CD4-positive, alpha-beta memory T cell (primary cell): ENCODE measurements at places on chromosomes 2 and 18.

GRCh38 chr18:8937160-8938094 is 165.1 kb upstream of the NDUFV2 start:
- DNase-seq: no peak

- no peak for DNase-seq
Observed at GRCh38 chr2:111053266-111053665, 67.4 kb upstream of the BCL2L11 start.

DNA sequence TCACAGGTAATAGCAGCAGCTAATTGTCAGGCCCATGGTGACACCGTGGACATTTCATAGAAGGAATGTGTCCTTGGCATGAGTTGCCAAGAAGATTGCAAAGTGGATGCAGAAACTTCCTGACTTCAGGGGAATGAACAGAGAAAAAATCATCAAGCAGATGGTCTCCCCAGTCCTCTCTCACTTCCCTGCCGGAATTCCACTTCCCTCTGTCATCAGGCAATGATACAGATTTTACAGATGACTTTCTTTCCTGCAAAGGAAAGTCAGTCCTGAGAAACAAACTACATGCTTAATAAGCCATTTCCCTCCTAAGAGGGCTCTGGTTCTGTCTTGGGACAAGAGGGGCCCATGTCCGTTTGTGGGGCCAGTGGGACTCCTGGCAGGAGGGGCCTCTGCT is 45.7 kb downstream of the KCNF1 start:
- DNase-seq: no peak

DNA sequence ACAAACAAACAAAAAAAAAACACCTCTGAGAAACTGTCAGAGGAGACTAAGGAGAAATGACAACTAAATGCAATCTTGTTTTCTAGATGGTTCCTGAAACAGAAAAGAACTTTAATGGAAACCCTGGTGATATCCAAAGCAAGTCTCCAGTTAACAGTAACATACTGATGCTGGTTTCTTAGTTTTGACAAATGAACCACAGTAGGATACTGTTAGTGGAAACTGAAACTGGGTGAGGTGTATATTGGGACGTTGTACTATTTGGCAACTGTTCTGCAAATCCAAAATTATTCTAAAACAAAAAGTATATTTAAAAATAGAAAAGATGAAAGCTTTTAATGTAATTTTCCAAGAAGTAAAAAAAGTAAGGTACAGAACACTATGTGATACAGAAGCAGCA is 11.4 kb downstream of the SESTD1 start:
- no peak for DNase-seq

DNA sequence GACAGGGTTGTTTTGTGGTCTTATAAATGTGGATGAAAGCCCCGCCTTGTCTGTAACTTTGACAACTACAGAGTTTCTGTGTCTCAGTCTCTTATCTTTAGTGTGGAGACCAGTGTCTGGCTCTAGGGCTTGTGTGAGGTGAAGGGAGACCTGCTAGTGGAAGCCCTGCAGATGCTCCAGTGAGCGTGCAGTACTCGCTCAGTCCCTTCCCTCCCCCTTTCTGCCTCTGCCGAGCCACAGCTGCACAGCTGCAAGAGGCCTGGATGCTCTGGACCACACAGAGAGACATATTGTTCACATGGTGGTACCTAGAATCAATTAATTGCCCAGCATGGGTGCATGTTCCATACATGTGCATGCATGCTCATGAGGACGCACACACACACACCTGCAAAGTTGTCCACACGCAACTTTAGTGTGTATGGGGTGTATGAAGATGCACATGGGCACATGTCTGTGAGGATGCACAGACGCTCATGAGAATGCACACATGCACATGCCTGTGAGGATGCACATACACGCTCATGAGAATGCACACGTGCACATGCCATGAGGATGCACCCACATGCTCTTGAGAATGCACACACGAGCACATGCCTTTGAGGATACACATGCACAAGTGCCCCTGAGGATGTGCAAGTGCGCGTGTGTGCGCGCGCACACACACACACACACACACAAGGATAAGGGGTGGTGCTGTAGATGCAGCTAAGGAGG is 282.1 kb upstream of the HS6ST1 start:
- no peak for DNase-seq

DNA sequence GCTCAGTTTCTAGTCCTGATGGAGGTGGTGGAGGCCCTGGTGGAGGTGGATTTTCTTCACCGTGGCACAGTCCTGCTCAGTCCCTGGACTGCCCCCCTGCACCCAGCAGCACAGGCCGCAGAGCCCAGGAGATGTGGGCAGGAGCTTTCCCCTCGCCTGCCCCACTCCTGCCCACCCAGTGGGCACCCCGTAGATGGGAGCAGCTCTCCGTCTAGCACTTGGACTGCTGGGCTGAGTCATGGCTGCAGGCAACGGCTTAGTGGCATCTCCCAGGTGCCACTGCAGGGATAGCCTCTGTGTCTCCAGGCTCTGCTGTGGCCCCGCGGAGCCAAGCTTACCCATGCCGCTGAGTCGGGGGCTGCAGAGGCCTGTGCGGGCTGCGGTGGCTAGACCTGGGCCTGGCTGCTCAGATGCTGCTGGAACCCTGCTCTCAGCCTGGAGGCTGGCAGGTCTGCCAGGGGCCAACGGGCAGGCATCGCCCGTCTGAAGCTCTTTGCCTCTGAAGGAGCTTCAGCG is 92.3 kb upstream of the CTDP1 start:
- no peak for DNase-seq

- peak; percentile 90 for DNase-seq
Observed at GRCh38 chr2:201231781-201232466, 28.4 kb upstream of the CASP8 start.

GRCh38 chr2:233262562-233262961 is 11.1 kb downstream of the ATG16L1 start:
- DNase-seq: no peak

DNA sequence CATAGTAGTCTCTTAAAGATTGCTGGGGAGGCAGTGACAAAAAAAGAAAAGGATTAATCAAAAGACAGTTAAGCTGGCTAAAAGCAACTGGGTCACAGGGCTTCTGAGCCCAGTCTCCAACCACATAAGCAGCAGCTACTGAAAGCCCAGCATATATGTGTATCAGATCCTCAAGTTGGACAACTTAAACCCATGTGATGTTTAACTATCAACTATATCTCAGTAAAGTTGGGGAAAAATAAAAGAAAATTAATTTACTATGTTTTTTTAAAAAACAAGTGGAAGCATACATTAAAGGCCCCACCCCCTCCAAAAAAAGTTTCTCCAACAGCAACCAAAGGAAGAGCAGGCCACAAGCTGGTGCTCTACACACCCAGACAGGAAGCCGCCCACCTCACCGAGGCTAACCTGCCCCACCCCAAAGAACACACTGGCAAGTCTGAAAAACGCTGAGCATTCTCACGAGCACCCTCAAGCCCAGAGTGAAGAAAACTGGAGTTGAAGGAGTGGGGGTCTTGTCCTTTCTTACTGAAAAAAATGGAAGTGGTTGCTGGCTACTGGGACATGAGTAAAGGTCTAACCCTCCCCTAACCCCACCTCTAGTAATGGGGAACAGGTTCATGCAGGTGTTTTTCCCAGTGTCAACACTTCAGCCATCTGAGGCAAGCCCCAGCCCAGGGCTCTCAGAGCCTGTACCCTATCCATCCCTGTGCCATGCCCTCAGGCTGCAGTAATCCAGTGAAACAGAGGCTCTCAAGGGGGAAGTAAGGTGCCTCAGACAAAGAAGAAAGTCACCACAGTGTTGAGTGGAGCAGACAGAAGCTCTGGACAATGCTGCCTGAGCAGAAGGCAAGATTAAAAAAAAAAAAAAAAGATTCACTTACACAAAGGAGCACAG is 106.3 kb downstream of the GYPC start:
- DNase-seq: peak; percentile 59

DNA sequence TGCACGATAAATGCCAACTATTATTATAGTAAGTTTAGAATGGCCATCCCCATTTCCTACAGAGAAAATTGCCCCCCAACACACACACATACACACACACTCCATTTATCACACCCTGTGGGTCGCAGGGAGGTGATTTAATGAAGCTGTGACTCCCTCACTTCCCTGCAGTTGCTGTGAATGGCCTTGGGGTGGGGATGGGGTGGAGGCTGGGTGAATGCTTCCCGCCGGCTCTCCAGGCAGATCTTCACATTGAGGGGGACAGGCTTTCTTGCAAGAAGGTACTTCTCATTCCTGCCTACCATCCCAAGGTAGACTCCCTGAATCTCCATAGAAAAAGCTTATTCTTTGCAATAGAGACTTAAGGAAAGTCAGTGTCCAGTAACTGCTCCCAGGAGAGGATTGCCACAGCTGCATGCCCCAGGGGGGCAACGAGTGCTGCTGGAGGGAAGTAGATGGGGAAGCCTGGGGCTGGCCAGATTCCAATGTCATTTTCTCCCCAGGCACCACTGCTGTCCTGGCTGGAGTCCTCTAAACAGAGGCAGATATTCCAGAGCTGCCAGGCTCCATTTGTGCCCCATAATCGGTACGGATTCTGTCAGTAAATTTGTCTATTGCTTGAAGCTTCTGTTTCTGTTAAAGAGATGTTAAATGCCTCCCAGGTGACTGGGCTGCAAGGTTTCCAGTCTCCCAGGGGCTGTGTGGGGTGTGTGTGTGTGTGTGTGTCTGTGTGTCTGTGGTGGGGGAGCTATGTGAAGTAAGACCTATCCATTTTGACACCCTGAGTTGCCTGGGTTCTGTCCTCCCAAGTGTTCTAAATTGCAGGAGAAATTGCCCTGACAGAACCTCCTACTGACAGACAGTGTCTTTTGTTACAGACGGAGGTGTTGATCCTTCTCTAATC is 265.5 kb downstream of the SRBD1 start:
- no peak for DNase-seq

DNA sequence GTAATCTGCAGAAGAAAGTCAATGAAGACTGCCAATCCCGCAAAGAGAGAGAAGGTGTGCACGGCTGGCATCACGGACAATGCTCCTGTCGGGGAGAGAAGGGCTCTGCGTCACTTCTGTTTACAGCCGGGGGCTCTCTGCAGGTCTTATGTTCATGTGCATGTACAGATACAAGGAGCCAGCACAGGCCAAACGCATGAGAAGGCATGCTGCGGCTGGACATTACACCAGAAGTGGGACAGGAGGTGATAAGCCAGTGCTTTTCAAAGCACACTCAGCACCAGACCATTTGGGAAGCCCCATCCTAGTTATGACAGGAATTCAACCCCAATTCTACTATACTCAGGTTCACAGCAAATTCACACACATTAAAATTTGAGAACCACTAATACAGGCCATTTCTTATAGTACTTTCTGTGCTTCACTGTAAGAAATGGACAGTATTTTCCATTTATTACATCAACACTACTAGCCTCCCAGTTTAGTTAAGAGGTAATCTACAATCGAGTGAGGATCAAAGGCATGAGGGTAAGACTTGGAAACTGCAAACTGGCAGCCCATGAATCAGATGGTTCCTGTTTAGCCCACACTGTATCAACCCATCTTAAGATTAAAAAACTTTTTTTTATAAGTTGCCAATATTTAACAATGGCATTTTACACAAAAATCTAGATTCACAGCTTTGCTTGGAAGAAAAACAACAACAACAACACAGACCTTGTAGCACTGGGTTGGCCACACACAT is 38.2 kb downstream of the RMC1 start:
- no peak for DNase-seq
